ENCODE measurements at places on chromosomes 12 and 14.
A peak's percentile ranks its signal among the peaks of the same experiment; 100 is the strongest.

DNA sequence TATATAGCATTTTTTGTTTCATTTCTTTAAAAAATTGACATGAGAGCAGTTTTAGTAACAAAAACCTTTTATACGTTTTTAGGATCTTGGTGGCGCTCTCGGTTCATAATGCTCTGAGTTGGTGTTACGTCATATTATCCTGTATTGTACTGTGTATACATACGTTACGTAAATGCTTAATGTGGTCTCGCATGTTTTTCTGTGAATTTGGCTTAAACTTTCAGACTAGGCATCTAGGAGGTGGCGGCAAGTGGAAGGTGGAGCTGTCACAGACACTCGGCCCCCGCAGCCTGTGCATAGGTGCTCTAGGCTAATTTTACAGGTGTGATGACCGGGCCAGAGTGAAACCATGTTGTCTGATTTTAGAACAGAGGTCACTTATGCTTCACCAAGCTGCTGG lies 60.0 kb downstream of the PPP2R5C start:
- DNase-seq, result no peak

DNA sequence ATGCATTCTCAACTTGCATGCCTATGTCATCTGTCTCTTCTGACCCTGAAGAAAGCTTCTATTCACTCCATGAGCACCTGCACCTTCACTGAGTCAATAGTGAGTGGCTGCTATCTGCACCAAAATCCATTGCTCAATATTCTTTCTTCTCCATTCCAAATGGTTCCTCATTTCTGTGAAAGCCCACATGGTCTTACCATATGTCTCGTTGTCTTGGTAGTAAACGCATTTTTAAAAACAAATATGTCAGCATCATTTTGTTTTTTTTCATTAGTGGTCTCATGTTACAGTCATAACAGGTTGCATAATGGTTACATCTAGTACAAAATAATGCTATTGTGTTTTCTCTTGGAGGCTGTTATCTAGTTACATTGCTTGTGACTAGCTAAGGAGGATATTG lies 106.9 kb upstream of the CPM start:
- no peak for DNase-seq

- no peak for DNase-seq
Observed at GRCh38 chr14:32010604-32011125, 66.4 kb upstream of the ARHGAP5 start.

GRCh38 chr12:2083008-2083407 lies 30.2 kb downstream of the CACNA1C start:
- no peak for DNase-seq

GRCh38 chr14:92652413-92653151 lies 95.8 kb downstream of the LGMN start:
- no peak for DNase-seq

GRCh38 chr12:8078398-8078797 lies 3.7 kb upstream of the NECAP1 start:
- peak; percentile 84 for DNase-seq

DNA sequence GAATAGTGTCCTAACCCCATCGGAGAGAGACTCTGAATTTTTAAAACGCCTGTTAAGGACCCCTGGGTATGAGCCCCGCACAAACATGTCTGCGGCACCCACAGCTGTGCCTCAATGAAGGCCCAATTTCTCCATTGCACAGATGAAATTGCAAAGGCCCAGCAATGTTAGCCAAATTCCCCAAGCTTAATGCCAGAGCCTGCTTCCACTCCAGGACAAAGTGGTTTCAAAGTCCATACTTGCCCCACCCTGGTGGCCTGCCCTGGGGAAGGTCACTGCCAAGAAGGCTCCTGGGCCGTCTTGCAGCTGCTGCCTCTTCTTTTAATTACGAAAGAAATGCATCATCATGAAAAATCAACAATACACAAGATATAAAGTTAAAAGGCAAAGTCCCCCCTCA lies 1179.7 kb downstream of the VRK1 start:
- DNase-seq, result no peak

DNA sequence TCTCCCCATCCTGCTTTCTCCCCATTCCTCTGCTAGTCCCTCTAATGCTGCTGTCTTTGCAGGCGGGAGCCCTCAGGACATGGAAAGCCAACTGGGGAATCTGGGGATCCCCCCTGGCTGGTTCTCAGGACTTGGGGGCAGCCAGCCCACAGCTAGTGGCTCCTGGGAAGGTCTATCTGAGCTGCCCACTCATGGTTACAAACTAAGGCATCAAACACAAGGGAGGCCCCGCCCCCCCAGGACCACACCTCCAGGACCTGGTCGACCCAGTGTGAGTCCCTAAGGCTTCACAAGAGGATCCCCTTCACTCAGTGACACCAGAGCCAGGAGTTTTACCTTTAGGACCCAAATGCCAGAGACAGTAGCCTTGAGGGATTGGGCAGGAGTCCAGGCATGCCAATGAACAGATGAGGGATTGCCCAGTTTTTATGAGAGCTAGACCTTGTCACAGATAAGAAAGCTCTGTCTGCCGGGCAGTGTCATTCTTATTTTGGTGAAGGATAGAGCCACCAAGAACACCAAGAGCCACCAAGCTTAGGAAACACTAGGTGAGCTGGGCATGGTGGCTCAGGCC lies 8.0 kb upstream of the CPNE6 start:
- no peak for DNase-seq

GRCh38 chr12:123390498-123391426 lies 6.8 kb downstream of the KMT5A start:
- no peak for DNase-seq
